ENCODE measurements at places on chromosomes 7 and 10. TPM values are rescaled to one million over a fixed set of nuclear protein-coding genes. Genes with fewer than 3 reads are reported as not detected.

TDRD1 gene
- total RNA-seq: not detected

AGBL3 gene
- 2.2 TPM for total RNA-seq

HGF gene
- total RNA-seq: not detected

RPP30 gene
- total RNA-seq: 28.5 TPM

ANKRD1 gene
- total RNA-seq: not detected

SH2B2 gene
- 0.95 TPM for total RNA-seq

ZNF680 gene
- 8.3 TPM for total RNA-seq

CXCL12 gene
- not detected for total RNA-seq

MCM7 gene
- total RNA-seq: 54.5 TPM

SNX13 gene
- 25.8 TPM for total RNA-seq

HNRNPF gene
- total RNA-seq: 87.9 TPM

PTF1A gene
- total RNA-seq: not detected

C7orf57 gene
- total RNA-seq: 0.56 TPM

DLX5 gene
- total RNA-seq: not detected

HHEX gene
- total RNA-seq: 1.0 TPM

UPF2 gene
- total RNA-seq: 15.3 TPM

TFAM gene
- total RNA-seq: 50.5 TPM

MRLN gene
- total RNA-seq: 0.56 TPM

DPP6 gene
- total RNA-seq: not detected

RAPGEF5 gene
- 0.17 TPM for total RNA-seq

SKIDA1 gene
- 0.22 TPM for total RNA-seq

ELFN1 gene
- not detected for total RNA-seq

A1CF gene
- not detected for total RNA-seq

MYO3A gene
- total RNA-seq: not detected

PPP2R2D gene
- total RNA-seq: 32.9 TPM

ZNF239 gene
- 0.63 TPM for total RNA-seq

FAM13C gene
- total RNA-seq: not detected

PSTK gene
- total RNA-seq: 16.1 TPM

PPP1R17 gene
- not detected for total RNA-seq

HABP2 gene
- not detected for total RNA-seq

AOC1 gene
- total RNA-seq: not detected

FANK1 gene
- total RNA-seq: 0.25 TPM

PITRM1 gene
- total RNA-seq: 76.7 TPM

TAS2R3 gene
- total RNA-seq: 0.25 TPM

ASAH2 gene
- total RNA-seq: 2.1 TPM

Data from CD4-positive, alpha-beta T cell (primary cell).